Kidney (tissue), 22 donors: ENCODE measurements at places on chromosomes 5 and 9.

- no peak for DNase-seq
Measured at GRCh38 chr5:87785554-87786335, 373.0 kb upstream of the CCNH start.

DNA sequence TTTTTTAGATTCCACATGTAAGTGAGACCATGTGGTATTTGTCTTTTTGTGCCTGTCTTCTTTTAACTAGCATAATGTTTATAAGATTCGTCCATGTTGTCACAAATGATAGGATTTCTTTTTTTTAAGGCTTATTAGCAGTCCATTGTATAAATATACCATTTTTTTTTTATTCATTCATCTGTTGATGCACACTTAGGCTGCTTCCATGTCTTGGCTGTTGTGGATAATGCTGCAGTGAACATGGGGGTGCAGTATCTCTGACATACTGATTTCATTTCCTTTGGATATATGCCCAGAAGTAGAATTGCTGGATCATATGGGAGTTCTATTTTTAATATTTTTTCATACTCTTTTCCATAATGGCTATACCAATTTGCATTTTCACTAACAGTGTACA, 48.7 kb downstream of the KIAA1958 start:
- DNase-seq = no peak

GRCh38 chr5:111548992-111549649, 36.8 kb upstream of the STARD4 start:
- no peak for DNase-seq

DNA sequence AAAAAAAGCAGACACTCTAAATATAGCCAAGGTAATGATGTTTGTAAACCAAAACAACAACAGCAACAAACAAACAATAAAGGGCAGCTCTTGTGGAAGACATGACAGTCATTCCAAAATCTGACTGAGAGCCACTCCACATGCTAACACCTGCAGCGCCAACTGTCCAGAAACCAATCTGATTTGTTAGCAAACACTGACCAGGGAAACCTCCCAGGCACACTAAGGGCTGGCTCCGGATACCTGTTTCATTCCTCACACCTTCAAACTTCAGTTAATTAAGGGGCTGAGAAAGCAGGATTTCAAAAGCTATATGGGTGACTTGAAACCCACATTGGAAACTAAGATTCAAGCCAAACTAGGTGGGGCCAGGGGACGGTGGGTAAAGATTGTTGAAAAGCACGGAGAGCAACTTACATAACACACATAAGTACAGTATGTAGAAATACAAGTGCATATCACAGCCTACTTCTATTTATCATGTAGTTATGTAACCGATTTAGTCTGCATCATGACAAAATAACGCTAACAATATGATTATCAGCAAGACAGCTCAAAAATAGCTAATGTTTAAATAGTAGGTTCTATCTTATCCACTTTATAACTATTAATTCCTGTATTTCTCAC, 203.6 kb downstream of the SEMA5A start:
- DNase-seq = no peak

DNA sequence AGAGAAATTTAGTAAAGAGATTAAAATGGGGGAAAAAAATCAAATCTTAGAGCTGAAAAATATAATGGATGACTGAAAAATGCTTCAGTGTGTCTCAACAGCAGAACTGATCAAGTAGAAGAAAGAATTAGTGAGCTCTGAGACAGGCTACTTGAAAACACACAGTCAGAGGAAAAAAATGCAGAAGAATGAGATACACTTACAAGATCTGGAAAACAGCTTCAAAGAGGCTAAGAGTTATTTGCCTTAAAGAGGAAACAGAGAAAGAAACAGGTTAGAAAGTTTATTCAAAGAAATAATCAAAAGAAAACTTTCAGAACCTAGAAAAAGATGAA, 70.5 kb upstream of the OR2K2 start:
- no peak for DNase-seq

- DNase-seq = no peak
Measured at GRCh38 chr9:113892861-113893491, 16.9 kb downstream of the ZNF618 start.

DNA sequence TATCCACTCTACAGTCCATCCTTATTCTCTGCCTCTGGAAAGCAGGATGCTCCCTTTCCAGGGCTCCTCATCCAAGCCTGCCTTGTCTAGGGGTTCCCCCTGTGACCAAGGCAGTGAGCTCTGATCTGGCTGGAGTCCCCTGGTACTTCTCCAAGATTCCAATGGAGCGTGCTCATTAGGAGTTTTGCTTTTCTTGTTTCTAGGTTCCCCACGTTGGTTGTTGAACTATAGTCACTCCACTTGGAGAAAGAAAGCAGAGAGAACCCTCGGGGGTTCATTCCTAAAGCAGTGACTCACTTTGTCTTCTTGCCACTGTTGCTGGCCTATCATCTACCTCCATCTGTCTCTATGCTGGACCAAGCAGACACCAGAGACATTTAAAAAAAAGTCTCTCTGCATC, 192.6 kb downstream of the TLE4 start:
- no peak for DNase-seq

GRCh38 chr9:128162215-128163026, 2.4 kb downstream of the BBLN start:
- DNase-seq = no peak

- no peak for DNase-seq
Measured at GRCh38 chr9:72351538-72352453, 13.2 kb downstream of the ZFAND5 start.

GRCh38 chr9:129414377-129414992, 206.4 kb downstream of the C9orf50 start:
- peak; percentile 72 for DNase-seq

- DNase-seq = no peak
Measured at GRCh38 chr5:84718377-84718776, 333.7 kb upstream of the EDIL3 start.

- DNase-seq = no peak
Measured at GRCh38 chr5:169647566-169647965, 10.5 kb downstream of the DOCK2 start.

DNA sequence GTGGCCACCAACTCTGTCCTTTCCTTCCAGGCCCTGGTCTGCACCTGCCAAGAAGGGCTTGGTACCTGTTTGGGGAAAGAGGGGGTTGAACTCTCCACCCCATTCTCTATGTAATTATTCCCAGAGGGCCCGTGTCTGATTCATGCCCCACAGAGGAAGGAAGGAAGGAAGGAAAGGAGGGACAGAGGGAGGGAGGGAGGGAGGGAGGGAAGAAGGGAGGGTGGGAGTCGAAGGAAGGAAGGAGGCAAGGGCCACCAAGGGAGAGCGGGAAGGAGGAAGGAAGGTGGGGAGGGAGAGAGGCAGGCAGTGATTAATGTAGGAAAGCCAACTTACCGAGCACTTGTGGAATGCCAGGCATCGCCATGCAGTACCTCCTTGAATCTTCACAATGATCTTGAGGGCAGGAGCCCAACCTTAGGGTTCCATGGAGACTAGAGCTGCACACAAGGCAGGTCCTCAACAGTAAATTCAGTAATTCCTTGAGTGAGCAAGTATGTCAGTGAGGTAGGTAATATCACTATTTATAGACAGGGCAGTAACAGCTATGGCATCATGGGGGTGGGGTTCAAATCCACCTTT, 75.8 kb downstream of the FGF18 start:
- peak; percentile 27 for DNase-seq

DNA sequence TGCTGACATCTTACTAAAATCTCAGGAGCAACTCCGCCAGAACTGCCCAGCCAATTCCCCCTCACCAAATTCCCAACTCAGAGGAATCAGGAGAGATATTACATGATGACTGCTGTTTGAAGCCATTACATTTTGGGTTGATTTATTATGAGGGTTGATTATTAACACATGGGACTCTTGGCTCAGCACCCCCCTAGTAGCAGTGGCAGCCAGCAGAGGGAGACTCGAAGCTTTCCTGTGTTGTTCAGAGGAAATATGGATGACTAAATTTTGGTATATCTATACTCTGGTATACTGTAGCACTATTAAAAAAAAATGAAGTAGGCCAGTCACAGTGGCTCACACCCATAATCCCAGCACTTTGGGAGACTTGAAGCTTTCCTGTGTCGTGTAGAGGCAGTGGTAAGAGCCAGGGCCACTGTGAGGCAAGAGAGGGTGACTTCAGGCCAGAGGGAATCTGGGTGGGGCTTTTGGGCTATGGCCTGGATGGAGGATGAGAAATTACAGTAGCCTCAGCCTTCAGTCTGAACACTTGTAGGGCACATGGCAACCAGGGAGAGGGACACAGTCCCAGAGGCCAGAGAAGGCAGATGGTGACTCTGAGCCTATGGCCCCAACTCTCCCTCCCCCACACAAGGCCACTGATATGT, 111.4 kb downstream of the LHX2 start:
- DNase-seq = no peak

DNA sequence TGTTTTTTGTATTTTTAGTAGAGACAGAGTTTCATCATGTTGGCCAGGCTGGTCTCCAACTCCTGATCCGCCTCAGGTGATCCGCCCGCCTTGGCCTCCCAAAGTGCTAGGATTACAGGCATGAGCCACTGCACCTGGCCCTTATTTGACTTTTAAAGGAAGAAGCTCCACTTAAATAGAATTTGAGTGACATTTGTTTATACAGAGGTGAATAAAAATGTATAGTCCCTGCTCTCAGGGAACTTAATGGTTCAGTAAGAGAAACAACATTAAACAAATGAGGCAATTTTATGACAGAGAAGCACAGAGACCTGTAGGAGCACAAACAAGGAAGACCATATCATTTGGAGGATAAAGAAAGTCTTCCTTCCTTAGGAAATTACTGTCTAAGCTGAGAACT, 65.7 kb downstream of the C9orf152 start:
- no peak for DNase-seq

GRCh38 chr5:122770477-122770876, 4.4 kb upstream of the SNX2 start:
- no peak for DNase-seq
